ENCODE measurements at places on chromosomes 11 and 22.

DNA sequence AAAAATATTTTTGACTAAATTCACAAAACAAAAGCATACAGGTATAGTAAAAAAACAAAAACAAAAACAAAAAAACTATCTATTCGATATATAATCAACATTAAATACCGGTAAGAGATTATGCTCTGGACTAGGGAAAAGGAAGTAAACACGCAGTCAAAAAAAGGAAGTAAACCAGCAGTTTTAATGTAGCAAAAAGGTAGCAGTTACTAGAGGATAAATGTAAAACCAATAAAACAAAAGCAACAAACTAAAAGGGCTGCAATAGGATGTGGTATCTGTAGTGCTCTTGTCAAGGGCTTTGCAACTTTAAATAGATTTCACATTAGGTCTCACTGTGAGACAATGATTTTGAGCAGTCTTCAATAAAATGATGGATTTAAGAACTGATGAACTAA, 2.4 kb downstream of the TRIM22 start:
- DNase-seq: no peak

DNA sequence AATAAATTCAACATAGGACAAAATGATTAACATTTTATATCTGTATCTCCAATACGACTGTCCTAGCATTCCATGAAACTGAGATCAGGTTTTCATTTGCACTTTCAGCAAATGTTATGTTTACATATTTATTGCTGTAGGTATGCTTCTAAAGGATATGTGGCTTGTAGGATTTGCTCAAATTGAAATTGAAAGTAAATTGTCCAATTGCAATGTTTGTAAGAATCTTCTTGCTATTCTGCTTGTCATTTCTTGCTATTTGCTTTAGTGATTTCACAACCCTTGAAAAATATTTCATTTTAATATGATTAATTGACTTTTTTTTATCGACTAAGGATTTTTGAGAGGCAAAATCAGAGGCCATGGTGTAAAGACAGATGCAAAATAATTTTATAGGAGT, 904.2 kb upstream of the RAG2 start:
- no peak for DNase-seq

GRCh38 chr11:14746857-14747395, 103.3 kb downstream of the PDE3B start:
- no peak for DNase-seq

- no peak for DNase-seq
Measured at GRCh38 chr11:75814363-75814676, 690 bp upstream of the UVRAG start.

DNA sequence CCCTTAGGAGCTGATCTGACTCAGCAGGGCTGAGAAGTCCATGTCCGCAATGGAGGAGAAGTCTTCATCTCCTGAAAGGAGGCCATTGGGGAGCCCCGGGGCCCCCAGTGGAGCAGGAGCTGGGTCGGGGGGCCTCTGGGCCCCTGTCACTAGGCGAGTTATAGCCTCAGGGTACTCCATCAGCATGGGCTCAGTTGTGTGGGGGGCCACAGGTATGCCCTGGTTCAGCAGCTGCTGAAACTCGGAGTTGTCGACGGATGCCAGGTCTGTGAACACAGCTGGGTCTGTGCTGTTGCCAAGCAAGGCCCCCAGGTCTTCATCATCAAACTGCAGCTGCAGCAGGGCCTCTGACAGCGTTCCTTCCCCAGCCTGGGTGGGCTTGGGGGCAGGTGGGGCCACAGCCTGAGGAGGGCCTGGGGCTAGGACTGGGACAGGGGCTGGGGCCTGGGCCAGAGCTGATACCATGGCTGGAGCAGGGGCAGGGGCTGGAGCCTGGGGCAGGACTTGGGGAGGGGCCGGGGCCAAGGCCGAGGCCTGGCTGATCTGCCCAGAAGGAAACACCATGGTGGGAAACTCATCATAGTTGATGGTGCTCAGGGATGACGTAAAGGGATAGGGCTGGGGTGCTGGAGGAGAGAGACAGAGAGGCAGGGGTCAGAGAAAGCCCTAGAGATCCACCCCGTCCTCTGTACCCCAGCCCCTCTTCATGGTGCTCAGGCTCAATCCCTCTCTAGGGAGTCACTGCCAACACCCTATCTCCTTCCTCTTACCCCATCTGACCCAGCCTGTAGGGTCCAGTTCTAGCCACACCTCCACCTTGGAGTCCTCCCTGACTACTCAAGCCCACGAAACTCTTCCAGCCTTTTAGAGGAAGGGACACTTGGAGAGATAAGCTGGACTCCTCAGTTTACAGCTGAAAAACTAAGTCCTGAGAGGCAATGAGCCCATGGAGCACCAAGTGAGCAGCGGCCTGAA, 8.1 kb downstream of the RELA start:
- DNase-seq: no peak

GRCh38 chr11:35949242-35949641, 5.4 kb downstream of the LDLRAD3 start:
- no peak for DNase-seq

DNA sequence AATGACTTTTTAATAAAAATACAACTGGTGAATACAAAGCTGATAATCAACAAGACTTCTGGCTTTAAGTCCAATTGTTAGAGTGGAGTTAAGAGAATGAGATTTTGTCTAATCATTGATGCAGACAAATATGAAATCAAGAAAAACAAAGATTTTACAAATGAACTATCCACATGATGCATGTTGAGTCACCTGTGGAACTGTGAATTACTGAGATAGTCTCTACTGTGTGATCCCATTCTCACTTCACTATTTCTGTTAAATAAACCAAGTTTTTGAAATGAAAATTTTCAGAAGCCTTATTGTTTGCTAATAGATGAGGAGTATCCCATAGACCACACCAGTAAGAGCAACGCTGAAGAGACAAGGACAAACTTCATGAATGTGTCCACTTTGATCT, 8.4 kb upstream of the CTSC start:
- DNase-seq: no peak

DNA sequence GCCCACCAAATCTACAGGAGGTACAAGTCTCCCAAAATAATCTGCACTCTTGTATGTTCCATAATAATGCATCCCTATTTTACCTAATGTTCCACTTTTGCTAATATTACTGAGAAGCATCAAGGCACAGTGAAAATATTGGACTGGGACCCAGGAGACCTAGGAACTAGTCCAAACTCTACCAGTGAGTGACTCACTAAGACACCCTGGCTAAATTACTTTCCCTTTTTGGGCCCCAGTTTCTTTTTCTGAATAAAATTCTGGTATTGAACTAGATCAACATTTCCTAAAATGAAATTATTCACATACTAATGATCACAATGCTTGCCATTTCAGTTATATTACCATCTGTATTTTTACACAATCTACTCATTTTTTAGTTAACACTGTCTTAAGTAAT, 19.6 kb downstream of the THAP12 start:
- no peak for DNase-seq

- no peak for DNase-seq
Measured at GRCh38 chr11:45607995-45608394, 57.4 kb downstream of the CHST1 start.

DNA sequence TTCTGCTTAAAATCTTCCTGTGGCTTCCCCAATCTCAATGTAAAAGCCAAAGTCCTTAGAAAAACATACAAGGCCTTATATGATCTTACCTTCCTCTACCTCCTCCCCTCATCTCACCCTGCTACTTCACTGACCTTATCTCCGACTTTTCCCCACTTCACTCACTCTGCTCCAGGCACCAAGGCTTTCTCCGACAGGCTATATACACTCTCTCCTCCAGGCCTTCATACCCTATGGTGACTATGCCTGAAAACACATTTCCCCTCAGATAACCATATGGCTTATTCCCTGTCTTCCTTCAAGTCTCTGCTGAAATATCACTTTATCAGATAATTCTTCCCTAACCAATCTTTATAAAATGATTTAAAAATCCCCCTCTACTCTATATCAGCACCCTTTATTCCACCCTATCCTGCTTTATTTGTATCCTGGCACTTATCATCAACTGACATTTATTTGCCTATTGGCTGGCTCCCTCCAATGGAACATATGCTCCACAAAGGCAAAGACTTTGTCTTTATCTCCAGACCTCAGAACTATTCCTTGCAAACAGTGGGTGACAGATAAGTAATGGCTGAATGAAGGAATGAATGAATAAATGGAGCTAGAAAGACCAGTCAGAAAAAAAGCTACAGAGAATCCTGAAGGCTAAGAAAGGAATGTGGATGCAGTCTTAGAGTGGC, 52.7 kb downstream of the PAK1 start:
- no peak for DNase-seq

DNA sequence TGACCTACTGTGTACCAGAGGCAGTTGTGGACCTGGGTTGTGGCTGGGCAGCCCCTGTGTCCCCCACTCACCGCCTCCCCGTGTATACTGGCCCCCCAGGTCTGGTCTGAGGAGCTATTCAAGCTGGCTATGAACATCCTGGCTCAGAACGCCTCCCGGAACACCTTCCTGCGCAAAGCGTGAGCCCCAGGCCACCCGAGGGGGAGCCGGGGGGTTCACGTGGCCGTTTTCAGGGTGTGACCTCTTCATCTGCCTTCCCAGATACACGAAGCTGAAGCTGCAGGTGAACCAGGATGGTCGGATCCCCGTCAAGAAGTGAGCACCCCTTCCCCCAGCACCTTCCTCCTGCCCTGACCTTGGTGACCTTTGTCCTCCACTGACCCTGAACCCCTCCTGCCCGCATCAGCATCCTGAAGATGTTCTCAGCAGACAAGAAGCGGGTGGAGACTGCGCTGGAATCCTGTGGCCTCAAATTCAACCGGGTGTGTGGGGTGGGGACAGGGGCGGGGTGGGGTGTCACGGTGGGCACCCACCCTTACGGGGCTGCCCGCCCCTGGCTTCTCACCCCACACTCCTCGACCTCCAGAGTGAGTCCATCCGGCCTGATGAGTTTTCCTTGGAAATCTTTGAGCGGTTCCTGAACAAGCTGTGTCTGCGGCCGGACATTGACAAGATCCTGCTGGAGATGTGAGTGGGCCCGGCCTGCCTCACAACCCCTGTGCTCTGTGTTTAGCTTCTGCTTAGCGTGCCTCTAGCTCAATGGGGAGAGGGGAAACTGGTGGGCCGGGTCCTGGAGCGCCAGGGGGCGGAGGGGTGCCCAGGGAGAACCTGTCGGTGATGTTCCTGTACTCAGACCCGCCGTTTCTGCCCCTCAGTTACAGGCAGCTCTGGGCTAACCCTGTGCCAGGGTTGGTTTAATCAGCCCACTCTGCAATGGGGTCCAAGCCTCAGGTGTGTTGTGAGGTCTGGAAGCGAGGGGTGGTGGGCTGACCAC, 4.1 kb downstream of the PLCB3 start:
- no peak for DNase-seq

GRCh38 chr11:33633251-33634003, 67.2 kb downstream of the C11orf91 start:
- no peak for DNase-seq

- no peak for DNase-seq
Measured at GRCh38 chr22:19488884-19489843, 9.4 kb downstream of the CDC45 start.

DNA sequence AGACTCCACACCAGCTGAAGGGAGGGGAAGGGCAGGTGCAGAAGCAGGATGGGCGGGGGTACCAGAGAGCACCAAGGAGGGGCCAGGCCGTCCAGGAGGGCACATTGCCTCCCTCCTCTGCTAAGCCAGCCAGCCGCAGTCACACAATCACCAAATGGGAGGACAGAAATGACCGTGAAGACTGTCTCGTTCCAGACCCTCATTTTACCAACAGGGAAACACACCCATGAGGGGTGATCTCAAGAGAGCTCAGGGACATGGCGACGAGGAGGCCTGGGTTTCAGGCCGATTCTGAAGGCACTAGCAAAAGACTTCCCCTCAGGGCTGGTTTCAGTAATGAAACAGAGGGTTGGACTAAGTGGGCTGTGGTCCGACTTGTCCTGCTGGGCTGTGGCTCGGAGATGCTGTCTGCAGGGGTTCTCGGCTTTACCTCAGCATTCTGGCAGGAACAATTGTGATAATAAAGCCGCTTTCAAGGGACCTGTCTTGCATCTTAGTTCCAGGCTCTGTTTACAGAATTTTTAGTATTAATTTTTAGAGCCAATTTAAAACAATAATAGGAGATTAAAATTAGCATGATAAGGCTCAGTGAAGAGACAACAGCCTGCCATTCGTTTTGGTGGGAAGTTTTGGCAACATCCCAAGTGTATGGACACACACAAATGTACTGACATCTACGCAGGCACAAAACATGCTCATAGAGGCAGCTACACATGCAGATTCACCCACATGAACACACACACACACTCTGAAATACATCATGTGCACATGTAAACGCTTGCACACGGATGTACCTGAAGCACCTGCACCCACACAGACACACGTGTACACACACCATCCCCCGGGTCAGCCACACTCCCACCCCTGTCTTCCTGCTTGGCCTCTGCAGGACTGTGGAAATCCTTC, 2.0 kb upstream of the B3GAT1 start:
- DNase-seq: no peak

GRCh38 chr11:122847466-122847865, 9.2 kb downstream of the CRTAM start:
- no peak for DNase-seq

- DNase-seq: no peak
Measured at GRCh38 chr11:12377824-12378593, 638 bp downstream of the PARVA start.

GRCh38 chr11:116180806-116181600, 591.8 kb downstream of the BUD13 start:
- no peak for DNase-seq

- DNase-seq: no peak
Measured at GRCh38 chr11:102936864-102937509, 18.5 kb downstream of the MMP13 start.

GRCh38 chr11:2791139-2791520, 91.3 kb upstream of the KCNQ1OT1 start:
- DNase-seq: no peak

DNA sequence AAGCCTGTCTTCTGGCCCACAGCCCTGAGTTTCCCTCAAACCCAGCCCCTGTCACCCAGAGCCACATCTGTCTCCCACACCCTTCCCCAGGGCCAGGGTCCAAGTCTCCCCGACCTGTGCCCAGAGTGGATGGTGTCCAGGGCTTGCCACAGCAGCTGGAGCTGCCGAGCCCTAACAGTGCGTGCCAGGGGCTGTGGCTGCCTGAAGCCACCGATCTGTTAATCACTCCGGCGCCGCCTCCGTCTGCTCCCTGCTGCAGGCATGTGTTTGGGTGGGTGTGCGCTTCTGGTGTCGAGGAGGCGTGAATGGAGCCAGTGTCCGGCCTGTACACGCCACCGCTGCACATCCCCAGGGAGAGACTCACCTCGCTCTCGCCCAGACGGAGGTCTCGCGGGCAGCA, 26.1 kb downstream of the SHISAL1 start:
- DNase-seq: no peak

- no peak for DNase-seq
Measured at GRCh38 chr11:62680825-62681240, 2.0 kb upstream of the UBXN1 start.

- DNase-seq: no peak
Measured at GRCh38 chr22:38721551-38721950, 15.8 kb downstream of the GTPBP1 start.

GRCh38 chr11:71391796-71392195, 56.4 kb downstream of the DHCR7 start:
- DNase-seq: no peak

- no peak for DNase-seq
Measured at GRCh38 chr11:120137187-120137610, 714 bp downstream of the TRIM29 start.
